ENCODE measurements at places on chromosomes 3 and 15.

DNA sequence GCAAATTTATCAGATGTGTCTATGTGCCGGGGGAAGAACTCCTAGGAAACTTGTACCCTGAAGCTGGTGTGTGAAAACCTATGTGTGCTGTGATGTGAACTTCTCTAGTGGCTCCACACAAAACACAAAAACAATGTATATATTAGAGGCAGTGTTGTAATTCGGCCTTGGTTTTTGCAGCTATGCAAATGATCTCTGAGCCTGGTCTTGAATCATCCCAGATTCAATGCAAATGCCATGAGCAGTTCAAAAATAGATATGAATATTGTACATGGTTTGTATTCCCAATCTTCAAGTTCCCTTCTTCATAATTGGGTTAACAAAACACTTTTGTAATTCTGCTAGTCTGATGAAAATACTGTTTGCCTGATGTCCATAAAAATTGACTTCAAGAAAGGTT is 152.6 kb downstream of the MFSD1 start:
- DNase-seq = no peak

DNA sequence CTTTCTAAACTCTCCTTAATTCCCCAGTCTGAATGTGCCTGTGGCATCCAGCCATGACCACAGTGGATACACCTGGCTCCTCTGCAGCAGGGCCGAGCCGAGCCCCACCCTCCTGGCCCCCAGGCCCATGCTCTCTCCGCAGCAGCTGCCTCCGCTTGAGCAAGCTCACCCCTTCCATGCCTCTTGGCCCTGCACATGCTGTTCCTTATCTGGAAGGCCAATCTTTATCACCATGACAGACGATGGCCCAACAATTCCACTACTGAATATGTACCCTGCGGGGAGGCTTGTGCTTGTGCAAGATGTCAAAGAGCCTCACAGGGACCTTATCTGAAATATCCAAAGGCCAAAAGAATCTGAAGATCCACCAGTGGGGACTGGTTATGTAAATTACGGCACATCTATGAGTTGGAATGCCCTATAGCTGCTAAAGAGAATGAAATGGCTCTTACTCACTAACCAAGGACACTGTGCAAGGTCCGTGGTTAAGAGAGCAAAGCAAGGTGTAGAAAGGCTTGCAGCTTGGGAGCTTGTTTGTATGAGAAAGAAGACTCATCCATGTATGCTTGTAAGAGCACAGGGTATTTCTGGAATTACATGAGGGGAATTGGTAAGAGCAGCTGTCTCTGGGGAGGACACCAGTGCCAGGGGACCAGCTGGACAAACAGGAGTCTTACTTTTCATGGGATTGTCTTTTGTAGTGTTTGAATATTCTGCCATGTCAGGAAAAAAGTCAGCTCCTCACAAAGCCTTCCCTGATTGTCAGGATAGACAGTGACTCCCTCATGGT is 55.2 kb downstream of the WNT7A start:
- no peak for DNase-seq

DNA sequence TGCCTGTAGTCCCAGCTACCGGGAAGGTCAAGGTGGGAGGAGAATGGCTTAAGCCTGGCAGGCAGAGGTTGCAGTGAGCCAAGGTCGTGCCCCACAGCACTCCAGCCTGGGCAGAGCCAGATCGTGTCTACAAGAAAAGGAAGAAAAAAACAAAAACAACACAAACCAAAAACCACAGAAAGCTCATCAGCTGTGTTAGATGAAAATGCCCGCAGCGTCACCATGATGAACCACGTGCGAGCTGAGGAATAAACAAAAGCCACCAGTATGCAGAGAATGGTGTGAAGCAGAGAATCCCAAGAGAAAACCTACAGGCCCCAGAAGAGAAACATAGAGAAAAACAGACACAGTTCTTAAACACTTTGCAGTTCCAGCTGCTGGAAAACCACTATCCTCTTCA is 19.7 kb upstream of the TM4SF19 start:
- DNase-seq = no peak

- no peak for DNase-seq
These were observed 9.8 kb downstream of the GP5 start for GRCh38 chr3:194389269-194389668.

- no peak for DNase-seq
These were observed 49.1 kb upstream of the RFX7 start for GRCh38 chr15:56292546-56293316.

DNA sequence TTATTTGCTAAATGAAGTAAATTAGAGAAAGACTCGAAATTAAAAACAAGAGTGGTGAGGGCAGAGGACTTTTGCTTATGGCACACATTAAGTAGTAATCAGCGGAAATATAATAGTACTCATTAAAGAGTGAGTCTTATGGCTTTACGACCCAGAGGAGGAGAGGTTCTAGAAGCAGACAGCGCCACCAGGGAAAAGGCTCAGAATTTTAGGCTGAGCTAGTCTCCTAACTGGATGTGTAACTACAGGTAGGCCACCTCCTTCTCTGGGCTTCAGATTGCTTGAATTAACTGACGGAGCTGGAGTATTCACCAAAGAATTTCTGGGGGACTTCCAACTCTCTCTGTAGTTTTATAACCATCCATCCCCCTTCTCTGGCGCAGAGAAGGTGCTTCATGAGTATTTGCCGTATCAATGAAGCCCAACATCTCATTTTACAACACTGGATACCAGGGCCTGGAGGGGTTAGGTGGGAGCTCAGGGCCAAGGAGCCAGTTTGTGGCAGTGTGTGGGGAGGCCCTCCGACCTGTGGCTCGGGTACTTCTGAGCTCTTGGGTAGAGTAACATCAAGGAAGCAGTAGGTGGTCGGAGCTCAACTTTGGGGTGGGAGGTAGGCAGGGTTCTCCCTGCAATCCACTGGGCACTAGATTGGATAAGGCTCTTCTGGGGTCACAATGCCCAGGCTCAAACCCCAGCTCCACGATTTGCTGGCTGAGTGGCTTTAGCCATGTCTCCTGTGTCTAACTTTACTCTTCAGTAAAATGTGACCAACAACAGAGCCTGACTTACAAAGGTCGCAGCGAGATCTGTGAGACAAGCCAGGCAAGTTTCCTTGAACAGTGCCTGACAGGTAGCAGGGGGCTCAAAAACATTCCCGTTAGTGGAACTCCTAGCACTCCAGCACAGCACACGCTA is 1.1 kb downstream of the CHCHD4 start:
- DNase-seq = no peak

GRCh38 chr15:52760562-52760961 is 29.6 kb downstream of the ONECUT1 start:
- no peak for DNase-seq

DNA sequence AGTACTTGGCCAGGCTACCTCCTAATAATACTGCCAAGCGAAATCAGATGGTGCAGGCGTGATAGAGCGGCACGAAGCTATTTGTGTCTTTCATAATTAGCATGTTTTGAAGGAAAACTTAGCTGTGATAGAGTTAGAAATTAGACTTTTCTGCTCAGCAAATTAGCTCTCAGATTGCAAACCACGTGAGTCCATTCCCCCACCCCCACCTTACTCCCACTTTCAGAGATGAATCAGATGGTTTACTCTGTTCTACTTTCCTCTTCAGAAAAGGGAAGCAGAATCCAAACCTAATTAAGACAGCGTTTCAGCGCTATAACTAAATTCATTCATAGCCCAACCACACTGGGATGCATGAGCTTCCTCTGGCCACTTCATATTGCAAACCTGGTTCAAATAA is 214.6 kb downstream of the SLCO3A1 start:
- no peak for DNase-seq

DNA sequence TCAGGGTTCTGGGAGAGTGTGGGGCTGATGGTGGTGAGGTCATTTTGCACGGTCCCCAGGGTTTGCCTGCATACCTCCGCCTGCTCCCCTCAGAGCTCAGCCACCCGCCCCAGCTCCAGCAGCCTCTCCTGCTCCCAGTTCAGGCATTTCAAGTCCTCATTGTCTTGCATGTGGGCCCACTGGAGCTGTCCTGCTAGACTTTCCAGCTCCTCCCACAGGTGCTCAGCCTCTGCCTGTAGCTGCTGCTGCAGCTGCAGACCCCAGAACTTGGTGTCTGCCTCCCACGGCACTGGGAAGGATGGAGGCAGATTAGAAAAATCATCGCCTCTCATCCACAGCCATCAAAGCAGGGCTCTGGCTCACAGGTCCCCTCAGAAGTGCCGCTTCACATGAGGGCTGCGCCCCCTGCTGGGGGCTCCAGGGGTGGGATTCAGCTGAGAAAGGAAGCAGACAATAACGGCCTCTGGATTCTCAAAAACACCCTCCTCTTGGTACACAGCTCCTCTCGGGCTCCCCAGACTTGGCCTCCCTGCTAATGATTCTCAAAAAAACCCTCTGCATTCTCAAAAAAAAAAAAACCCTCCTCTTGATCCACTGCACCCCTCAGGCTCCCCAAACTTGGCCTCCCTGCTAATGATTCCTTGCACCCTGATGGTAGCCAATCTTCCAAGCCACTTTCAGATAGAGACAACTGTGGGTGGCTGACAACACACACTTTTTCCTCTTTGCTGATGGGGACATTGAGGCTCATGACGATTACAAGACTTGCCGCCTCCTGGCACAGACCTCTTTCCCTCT is 89.3 kb upstream of the C2CD4B start:
- DNase-seq = peak; percentile 33

DNA sequence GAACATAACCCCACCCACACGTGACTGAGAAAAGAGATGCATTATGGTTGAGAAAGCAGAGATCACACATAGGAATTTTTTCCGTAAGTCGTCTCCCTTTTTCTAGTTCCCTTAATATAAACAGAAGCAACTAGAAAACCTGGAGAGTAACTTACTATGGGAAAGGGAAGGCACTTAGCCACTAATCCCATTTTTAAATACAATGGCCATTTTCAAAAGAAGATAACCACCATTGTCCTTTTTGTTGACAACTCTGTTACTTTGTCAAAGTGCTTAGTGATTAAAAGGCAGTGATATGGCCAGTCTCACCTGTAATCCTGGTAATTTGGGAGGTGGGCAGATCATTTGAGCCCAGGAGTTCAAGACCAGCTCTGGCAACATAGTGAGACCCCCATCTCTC is 184.4 kb upstream of the UMPS start:
- DNase-seq = no peak

DNA sequence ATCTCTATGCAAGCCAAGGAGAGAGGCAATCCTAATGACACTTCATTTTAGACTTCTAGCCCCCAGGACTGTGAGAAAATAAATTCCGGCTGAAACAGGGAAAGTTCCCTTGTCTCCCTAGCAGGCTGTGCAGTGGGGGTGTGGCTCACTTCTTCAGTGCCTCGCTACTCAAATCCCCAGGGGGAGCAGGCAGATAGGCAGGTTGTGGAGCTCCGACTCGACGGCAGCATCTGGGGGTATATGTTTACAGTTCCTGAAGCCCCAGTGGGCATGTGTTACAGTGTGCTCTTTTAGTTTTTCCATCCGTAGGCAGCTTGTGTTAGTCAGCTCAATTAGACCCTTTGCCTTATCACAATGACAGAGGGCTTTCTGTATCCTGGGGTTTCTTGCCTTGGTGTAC is 836.5 kb downstream of the PDCD6IP start:
- DNase-seq = peak; percentile 90

- DNase-seq = no peak
These were observed 5.5 kb downstream of the MYL3 start for GRCh38 chr3:46857485-46858341.

- peak; percentile 19 for DNase-seq
These were observed 42.3 kb upstream of the LHFPL4 start for GRCh38 chr3:9595877-9596276.

DNA sequence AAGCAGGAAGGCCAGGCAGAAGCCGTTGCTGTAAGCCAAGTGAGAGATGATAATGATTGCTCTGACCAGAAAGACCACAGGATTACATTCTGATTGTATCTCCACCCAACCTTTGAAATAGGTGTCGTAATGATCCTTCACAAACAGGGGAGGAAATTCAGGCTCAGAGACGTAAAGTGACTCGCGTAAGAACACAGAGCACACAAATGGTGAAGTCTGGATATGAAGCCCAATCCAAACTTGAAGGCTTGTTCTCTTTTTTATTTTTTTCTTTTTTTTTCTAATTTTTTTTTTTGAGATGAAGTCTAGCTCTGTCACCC is 25.3 kb upstream of the PIAS1 start:
- DNase-seq = no peak
